Psoas muscle (tissue), 8 donors: ENCODE measurements at places on chromosomes 12 and 14. TPM values are rescaled to one million over a fixed set of nuclear protein-coding genes. Genes with fewer than 3 reads are reported as not detected.

Gene EPYC
- total RNA-seq, result not detected

Gene SYNDIG1L
- total RNA-seq, result not detected

Gene IL22
- not detected for total RNA-seq

Gene PARP11
- total RNA-seq, result 3.4 TPM

Gene TPH2
- not detected for total RNA-seq

Gene GZMB
- 0.83 TPM for total RNA-seq

Gene A2M
- 242 TPM for total RNA-seq

Gene NKX2-1
- not detected for total RNA-seq

Gene AICDA
- not detected for total RNA-seq

Gene INSM2
- total RNA-seq, result not detected

Gene LBHD2
- not detected for total RNA-seq

Gene CLEC7A
- 1.0 TPM for total RNA-seq
